DMS53 (cell line): ENCODE measurements at places on chromosomes 7 and 10.

- DNase-seq: no peak
Measured at GRCh38 chr10:15068802-15069201, 19.8 kb downstream of the ACBD7 start.

DNA sequence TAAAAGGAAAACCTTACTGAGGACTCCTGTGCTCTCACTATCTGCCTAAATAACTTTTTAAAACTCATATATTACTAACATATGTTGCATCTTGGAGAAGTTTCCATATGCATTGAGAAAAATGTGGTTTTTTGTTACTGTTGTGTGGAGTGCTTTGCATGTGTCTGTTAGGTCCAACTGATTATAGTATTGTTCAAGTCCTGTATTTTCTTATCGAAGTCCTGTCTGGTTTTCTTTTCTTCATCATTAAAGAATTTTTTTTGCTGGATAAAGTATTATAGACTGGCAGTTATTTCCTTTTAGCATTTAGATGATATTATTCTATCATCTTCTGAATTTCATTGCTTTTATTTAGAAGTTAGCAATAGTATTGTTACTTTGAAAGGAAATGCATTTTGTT is 59.5 kb upstream of the ACSM6 start:
- no peak for DNase-seq

DNA sequence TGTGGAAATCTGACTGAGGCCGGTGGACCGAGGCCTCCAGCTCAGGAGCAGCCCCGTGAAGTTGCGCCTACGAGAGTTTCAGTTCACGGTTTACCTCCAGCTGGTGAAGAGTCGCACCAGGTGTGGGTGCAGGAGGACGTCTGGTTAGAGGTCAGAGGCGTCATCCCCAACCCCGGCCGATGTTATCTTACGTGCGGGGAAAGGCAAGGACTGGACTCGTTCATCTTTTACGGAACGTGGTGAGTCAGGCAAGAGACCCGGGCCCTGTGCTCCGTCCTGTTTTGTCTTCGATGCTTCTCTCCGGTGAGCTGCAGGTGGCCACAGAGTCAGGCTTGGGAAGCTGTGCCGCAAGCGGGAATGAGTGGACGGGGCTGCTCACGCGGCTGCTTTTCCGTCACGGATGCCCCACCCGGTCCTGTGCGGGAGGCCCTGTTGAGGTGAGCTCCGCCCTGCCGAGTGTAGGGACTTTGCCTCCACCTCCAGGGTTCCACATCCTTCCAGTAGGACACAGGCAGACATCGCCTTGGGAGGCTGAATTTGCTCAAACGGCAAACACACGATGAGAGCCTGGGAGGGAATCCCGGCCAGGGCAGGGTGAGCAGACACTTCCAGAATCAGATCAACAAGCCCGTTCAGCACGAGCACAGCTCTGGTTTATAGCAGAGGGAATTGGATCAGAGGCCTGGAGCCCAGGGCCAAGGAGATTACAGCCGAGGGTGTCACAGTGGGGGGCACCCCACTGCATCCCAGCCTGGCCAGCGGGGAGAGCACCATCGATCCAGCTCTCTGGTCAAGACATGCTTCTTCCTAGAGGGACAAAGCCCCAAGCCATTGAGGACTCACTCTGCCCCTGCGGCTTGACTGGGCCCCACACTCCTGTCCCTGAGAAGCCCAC is 50.1 kb upstream of the INPP5A start:
- DNase-seq: peak; percentile 22

DNA sequence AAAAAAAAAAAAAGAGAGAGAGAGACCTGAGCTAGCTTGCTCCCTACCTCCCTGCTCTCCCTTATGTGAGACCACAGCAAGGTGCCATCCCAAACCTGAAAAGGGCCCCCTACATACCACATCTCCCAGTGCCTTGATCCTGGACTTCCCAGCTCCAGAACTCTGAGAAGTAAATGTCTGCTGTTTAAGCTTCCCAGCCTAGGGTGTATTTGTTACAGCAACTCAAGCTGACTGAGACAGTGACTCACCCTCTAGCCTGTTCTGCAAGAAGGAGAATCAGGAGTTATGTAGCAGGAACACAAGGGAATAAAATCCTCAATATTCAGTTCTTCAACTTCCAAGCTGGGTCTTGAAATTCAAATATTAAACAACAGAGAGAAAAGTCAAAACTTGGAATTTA is 52.1 kb upstream of the TMEM72 start:
- DNase-seq: no peak

- peak; percentile 70 for DNase-seq
Measured at GRCh38 chr7:87875151-87876039, 765 bp downstream of the SLC25A40 start.

DNA sequence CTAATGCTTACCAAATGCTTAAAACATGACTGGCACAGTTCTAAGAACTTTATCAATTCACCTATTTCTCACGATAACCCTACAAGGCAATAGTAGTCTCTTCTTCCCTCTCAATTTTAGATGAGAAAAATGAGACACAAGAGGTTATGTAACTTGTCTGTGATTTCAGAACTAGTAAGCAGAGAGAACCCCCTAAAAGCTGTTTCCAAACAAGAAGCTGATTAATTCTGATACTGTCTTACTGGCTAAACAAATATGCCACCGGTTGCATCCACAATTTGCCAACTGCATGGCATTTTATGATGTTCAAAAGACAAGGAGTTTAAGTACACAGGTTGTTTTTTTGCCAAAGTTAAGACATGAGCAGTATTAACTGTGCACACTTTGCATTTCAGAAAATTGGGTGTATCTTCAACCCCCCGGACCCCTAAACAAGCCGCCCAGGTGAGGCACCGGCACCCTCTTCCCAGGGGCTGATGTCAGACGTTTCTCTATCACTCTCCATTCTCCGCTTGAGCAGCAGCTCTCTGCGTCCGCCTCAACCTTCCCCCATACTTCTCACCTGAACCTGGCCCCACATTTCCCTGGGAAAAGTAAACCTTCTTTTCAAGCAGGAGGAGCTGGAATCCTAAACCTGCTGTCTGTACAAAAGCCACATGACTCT is 21.7 kb downstream of the RSU1 start:
- DNase-seq: no peak

- DNase-seq: peak; percentile 91
Measured at GRCh38 chr10:122555442-122555841, 5.1 kb upstream of the DMBT1 start.

GRCh38 chr10:123579675-123580074 is 86.5 kb upstream of the GPR26 start:
- no peak for DNase-seq

- no peak for DNase-seq
Measured at GRCh38 chr7:47696152-47696710, 114.3 kb upstream of the TNS3 start.

GRCh38 chr7:96118449-96119001 is 203.4 kb downstream of the SLC25A13 start:
- DNase-seq: no peak

GRCh38 chr7:147721962-147722830 is 868.4 kb upstream of the C7orf33 start:
- DNase-seq: no peak

DNA sequence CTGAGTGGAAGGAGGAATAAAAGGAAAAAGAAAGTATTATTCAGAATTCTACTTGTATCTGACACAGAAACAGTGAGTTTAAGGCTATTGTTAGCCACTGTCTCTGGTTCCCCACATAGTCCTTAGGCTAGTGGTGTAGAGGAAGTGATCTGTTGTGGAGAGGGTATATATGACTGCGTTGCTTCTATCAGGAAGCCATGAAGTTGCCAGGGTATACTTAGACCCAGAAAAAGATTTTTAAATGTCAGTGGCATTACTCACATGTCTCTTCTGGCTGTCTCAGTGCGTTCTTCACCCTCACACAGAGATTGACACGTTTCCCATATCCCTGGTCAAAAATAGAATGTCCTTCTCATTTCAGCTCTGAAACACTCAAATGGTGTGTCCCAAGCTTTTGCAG is 72.7 kb downstream of the SEM1 start:
- DNase-seq: no peak

GRCh38 chr7:105364684-105365083 is 24.0 kb downstream of the SRPK2 start:
- no peak for DNase-seq

DNA sequence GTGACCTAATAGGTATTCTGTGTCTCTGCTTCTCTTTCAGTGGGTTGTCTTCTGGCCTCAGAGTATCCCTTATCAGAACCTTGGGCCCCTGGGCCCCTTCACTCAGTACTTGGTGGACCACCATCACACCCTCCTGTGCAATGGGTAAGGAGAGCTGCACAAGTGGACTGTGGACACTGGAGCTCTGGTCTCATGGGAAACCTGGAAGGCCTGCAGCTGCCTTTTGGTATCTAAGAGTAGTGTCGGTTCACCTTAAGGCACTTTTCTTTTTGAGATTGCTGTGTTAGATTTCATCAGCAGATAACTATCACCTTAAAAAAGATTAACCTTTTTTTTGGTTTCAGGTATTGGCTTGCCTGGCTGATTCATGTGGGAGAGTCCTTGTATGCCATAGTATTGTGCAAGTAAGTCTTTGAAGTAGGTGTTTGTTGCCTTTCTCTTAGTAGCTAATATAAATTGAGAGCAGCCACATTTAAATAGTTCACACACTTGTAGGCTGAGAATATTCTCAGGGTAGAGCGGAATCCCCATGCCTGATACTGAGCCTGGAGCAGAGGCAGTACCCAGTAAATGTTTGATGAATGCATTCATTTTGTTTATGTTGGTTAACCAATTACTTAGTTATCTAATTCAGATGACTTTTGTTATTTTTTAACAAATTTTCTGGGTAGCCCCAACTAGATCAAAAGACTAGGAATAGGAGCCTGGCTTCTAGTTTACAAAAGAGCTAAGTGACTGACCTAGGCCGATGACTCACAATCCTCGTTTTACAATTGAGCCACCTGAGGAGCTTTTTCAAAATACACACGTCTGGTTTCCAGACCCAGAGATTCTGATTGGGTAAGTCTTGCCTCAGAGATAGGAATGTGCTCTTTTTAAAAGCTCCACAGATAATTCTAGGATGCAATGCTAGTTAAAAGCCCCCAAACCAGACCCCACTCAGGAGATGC is 3.6 kb downstream of the TMEM254 start:
- peak; percentile 37 for DNase-seq

GRCh38 chr10:73887294-73888039 is 13.1 kb upstream of the CAMK2G start:
- DNase-seq: peak; percentile 26

DNA sequence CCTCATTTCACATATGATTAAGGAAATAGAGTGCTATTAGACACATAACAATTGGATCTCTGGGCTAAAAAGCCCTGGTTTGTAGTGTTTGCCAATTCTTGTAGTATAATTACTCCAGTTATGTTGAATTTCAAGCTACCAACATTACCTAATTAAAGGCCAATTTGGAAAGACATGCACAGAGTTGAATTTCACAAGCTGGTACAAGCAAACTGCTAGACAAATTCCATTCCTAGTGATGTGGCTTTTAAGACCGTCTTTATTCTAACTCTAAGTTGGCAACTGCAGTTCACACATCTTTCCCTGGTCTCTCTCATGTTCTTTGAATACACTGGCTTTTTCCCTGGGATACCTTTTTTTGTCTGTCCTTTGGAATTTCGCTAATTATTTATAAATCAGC is 384.1 kb upstream of the CNTNAP2 start:
- no peak for DNase-seq

GRCh38 chr7:142859829-142860228 is 5.0 kb downstream of the EPHB6 start:
- no peak for DNase-seq

- no peak for DNase-seq
Measured at GRCh38 chr7:45590679-45591057, 16.5 kb downstream of the ADCY1 start.

- DNase-seq: peak; percentile 77
Measured at GRCh38 chr7:124152859-124153692, 120.2 kb upstream of the TMEM229A start.

DNA sequence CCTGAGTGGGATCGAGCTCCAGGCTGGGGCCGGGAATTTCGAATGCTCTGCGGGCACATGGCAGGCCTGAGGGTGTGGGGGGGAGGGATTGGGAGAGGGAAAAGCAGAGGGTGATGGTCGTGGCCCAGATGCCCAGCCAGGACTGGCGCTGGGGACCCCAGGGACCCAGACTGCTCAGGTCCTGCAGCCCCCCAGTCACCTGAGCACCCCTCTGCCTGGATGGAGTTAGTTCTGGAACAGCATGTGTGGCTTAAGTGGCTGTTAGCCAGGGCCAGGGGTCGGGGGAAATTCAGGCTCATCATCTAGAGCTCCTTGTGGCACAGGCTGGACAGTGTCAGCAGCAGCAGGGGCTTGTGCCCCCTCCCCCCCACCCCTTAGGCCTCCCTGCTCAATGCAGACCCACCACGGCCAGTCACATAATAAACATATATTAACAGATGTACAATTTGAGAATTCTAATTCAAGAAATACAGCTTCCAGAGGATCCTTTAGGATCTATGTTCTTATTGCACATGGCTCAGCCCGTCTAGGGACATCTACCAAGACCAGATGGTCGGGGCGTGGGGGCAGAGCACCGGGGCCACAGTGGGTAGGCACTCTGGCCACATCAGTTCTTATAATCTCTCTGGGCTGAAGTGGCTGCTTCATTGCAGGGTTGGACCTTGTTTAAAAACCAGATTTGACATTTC is 22.2 kb downstream of the DNAJB12 start:
- DNase-seq: no peak

DNA sequence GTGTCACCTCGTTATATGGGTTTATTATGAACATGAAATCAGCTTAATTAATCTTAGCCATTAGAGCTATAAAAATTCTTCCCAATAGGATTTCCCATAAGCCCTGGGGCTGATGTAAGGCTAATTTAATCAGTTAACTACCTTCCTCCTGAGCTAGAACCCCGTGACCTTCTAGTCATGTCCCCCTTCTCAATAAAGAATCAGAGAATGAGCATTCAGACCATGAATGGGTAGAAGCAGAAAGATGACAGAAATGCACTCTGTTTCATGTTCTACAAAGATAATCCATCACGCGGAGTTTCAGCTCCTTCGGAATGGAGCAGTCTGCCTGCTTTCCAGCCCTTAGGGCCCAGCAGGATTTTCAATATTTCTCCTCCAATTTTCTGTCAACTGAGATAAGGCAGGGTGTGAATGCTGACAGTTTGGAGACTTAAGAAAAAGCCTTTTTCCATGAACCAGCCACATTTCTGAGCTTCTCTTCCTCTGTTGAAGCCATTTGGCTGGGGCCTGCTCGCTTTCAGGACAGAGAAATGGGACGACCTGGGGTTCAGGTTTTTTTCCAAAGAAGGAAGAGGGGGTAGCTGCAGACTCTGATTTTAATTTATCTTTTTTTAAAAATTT is 211.0 kb downstream of the NEBL start:
- DNase-seq: no peak

DNA sequence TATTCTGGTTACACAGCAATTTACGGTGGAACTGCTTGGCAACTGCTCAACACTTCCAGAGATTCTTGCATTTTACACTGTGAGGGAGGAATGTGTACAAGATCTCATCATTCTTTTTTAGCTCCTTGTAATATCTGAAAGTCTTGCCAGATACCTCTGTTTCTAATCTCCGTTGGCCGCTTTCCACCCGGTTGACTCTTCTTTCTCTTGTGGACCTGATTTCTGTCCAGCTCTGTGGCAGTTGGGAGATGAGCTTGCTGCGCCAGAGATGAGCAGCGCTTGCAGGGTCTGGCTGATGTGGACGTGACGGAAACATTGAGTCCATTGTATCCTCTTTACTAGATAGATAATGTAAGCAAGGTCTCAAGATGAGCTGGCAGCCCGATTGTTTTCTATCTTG is 27.6 kb downstream of the SPAG6 start:
- DNase-seq: no peak

GRCh38 chr10:74488907-74489306 is 337.5 kb upstream of the KAT6B start:
- DNase-seq: no peak
